Kidney epithelial cell (primary cell): ENCODE measurements at places on chromosomes 5 and 9. TPM values are rescaled to one million over a fixed set of nuclear protein-coding genes. Genes with fewer than 3 reads are reported as not detected.

DNA sequence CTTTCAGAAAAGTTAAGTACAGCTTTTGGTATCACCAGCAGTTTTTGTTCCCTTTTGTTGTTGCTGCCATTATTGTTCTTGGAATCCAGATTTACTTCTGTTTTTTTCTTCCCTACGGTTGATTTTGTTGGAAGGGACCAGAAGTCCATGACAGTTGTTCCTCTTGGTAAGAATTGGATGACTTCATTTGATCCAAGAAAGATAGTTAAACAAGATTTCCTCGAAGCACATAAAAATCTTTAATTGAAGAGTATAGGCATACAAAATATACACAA lies 65.4 kb downstream of the CDC42SE2 start:
- DNase-seq, result no peak

- no peak for DNase-seq
Observed at GRCh38 chr9:12723409-12724028, 30.3 kb downstream of the TYRP1 start.

DNA sequence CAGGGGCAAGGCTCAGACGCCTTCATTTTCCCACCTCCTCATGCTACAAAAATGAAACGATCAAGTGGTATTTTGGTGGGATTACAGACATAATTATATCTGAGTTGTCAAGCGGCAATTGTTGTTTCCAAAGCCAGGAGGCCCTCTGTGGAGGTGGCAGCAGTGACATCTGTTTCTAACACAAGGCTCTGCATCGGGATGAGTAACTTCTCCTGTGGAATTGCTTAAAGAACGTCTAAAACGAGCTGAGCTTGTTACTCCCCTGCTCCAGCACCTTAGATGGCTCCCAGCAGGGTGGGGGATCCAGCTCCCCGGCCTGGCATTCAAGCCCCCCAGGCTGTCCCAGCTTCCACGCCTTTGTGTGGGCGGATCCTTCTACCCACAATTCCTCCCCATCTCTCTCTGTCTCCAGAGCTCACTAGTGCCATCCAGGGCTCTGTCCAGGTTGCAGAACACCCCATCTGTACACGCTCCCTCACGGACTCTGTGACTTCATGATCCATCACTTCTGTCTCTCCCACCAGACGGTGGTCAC lies 36.8 kb downstream of the DAB2IP start:
- no peak for DNase-seq

PTPRD gene
- total RNA-seq, result 18.8 and 25.8 TPM in 2 replicates

NR4A3 gene
- total RNA-seq, result 0.41 and 0.50 TPM in 2 replicates
